ENCODE measurements at places on chromosomes 13 and 19.

GRCh38 chr13:23842406-23842805 is 46.8 kb downstream of the MIPEP start:
- DNase-seq: no peak

DNA sequence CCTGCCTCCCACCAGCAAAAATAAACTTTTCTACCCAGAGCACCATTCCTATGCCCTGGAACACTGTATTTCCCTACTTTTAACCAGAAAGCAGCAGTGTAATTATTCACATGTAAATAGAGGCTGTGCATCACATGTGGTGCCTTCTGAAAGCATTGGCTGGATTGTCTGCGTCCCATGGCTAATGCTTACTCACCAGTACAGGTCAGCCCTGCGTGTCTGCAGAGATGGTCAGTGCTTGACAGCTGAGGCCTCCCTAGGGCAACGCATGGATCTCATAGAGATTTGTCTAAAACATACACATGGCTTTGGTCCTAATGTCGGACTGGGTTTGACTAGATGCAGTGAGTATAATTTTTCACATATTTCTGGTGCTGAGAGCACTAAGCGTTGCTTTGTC is 64.2 kb downstream of the DPY19L3 start:
- no peak for DNase-seq

- DNase-seq: no peak
These were observed 20.5 kb upstream of the ARL11 start for GRCh38 chr13:49607761-49608160.

GRCh38 chr19:31575846-31576335 is 226.7 kb upstream of the TSHZ3 start:
- no peak for DNase-seq

DNA sequence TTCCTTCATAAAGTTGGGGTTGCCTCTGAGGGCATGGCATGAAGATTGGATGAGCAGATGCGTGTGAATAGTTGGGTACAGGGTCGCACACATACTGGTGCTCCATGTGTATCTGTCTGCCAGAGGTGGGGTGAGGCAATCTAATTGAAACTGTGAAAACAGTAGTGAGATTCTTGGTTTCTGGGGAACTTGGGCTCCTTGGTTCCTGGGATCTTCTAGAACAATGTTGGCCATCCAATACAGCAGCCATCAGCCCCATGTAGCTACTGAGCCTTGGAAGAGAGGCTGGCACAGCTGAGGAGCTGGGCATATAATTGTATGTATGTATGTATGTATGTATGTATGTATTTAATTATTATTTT is 616 bp downstream of the FCHO1 start:
- no peak for DNase-seq

- no peak for DNase-seq
These were observed 18.9 kb downstream of the TGFB1 start for GRCh38 chr19:41334793-41335192.

DNA sequence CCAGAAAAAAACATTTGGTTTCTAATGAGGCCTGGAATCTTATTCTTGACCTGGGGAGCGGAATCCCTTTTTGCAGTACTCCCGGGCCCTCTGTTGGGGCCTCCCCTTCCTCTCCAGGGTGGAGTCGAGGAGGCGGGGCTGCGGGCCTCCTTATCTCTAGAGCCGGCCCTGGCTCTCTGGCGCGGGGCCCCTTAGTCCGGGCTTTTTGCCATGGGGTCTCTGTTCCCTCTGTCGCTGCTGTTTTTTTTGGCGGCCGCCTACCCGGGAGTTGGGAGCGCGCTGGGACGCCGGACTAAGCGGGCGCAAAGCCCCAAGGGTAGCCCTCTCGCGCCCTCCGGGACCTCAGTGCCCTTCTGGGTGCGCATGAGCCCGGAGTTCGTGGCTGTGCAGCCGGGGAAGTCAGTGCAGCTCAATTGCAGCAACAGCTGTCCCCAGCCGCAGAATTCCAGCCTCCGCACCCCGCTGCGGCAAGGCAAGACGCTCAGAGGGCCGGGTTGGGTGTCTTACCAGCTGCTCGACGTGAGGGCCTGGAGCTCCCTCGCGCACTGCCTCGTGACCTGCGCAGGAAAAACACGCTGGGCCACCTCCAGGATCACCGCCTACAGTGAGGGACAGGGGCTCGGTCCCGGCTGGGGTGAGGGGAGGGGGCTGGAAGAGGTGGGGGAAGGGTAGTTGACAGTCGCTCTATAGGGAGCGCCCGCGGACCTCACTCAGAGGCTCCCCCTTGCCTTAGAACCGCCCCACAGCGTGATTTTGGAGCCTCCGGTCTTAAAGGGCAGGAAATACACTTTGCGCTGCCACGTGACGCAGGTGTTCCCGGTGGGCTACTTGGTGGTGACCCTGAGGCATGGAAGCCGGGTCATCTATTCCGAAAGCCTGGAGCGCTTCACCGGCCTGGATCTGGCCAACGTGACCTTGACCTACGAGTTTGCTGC is at the start of gene ICAM4:
Gene ICAM4, plus strand, starts transcription at position 153 of the 935 bp plus-strand sequence. Its CDS starts 58 bp downstream, at position 211.
- peak; percentile 40 for DNase-seq

GRCh38 chr19:18168673-18169381 is 4.8 kb upstream of the IFI30 start:
- DNase-seq: no peak

- no peak for DNase-seq
These were observed 3.8 kb downstream of the TNNI3 start for GRCh38 chr19:55153652-55154264.

DNA sequence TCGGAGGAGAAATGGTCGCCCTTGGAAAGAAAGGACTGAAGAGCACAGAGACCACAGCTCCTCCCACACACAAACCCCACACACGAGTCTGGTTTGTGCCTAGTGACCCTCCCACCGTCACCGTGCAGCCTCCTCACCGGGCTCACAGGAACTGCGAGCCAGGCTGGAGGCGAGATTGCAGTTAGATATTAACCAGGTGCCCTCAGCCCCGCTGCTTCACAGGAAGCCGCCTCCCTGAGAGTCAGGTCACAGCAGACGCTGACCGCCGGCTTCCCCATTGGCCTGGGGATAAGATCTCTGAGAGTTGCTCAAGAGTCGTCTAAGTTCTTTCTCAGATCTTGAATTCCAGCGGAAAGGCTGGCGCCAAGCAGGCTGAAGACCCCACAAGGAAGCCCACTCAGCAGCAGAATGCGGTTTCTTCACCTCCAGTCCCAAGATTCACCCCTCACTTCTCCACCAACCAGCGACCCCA is 870 bp downstream of the ZNF44 start:
- peak; percentile 64 for DNase-seq

DNA sequence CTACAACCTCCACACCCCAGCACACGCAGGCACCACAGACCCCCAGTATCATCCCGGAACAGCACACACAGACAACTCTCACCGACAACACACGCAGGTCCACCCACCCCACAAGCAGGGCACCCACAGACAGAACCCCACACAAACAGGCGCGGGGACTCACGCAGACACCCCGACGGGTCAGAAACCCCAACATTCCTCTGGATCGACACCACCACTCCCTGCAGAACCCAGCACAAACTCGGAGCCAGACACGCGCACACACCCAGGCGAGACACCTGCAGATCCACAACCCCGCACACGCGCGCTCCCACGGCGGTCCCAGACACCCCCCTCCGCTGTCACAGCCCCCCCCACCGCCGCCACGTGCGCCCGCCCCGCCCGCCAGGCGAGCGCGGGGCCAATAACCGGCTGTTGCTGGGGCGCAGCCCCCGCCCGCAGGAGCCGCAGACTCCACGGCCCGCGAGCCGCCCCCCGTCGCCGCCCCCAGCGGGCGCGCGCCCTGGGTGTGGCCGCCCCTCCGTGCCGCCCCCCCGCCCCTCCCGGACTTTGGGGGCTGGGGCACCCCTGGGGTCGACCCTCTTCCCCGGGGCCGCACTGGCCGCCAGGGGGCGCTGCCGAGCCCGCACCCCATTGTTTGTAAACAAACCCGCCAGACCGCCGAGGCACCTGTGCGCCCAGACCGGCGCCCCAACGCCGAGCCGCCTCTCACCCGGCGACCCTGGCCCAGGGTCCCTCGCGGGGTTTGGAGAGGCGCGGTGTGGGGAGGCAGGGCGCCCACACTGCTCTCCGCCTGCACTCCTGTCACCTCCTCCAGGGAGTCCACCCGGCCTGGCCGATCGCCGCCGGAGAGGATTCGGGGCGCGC is 712 bp downstream of the BBC3 start:
- DNase-seq: peak; percentile 75

DNA sequence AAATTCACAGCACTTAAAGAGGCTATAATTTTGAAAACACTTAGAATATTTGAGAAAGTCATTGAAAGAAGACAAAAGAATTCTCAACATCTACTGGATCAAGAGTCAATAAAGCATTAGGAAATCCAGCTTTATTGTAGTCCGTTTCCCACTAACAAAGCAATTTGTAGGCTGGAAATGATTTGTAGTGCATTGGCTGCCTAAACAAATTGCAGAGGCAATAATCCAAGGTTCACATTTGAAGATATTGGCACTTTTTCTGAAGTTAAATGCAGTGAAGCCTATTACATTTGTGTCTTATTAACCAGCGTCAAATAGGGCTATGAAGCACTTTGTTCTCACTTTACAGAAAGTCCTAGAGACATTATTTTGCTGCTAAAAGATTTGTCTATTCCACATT is 848.1 kb upstream of the SLITRK1 start:
- DNase-seq: no peak

- DNase-seq: no peak
These were observed 140.9 kb upstream of the UBL3 start for GRCh38 chr13:29991343-29991742.

DNA sequence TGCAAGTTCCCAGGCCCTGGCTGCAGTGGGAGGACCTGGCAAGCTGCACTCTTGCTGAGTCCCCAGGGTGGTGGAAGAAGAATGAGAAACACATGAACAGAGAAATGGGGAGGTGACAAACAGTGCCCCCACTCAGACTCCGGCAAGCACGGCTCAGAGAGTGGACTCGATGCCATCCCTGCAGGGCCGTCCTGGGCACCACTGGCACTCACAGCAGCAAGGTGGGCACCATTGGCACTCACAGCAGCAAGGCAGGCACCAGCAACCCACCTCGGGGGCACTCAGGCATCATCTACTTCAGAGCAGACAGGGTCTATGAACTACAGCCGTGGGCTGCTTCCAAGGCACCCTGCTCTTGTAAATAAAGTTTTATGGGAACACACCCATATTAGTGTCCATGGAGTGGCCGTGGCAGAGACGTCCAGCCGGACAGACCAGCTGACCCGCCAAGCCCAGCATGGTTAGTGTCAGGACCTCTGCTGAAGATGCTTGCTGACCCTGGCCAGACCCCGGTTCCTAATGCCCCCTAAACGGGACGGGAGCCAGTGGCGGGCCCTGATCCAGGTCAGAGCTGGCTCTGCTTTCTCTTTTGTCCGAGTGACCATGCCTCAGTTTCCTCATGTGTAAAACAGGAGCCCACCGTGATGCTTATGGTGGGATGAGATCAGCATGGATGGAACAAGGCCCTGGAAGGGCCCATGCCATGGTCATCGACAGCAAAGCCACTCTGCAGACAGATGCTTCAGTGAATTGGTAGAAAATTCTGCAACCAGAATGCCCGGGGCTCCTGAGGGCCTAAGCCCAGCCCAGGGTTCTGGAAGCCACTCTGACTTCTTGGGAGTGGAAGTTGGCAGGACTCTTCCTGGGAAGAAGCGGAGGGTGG is 2.1 kb upstream of the F10 start:
- DNase-seq: no peak

DNA sequence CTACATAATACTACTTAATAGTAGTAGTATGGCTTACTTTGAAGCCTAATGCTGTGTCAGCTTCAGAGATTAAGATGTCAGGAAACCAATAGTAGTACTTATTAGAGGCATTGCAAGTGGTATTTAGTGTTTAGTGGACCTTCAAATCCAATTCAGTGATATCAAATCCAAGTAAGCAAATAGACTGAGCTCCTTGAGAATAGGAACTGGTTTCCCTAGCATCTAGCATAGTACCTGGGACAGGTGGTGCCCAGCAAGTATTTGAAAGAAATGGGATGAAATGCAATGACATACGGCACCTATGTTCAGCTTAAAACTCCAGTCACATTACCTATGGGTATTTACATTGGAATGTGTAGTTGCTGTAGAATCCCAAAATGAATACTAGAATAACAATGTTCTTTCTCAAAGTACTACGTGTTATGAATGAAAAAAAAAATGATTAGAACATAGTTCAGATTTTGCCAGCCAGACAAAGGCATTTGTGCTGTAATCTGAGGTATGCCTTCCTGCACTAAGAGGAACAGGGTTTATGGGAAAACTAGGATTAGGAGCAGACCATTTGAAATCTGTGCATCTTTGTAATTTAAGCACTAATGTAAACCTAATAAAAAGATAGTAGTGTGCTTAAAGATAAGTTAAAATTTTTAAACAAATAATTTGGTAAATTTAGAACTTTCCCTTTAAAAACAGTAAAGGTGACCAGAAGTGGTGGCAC is 17.1 kb downstream of the LSM14A start:
- no peak for DNase-seq

- no peak for DNase-seq
These were observed 1.1 kb upstream of the GJA3 start for GRCh38 chr13:20161951-20162300.

DNA sequence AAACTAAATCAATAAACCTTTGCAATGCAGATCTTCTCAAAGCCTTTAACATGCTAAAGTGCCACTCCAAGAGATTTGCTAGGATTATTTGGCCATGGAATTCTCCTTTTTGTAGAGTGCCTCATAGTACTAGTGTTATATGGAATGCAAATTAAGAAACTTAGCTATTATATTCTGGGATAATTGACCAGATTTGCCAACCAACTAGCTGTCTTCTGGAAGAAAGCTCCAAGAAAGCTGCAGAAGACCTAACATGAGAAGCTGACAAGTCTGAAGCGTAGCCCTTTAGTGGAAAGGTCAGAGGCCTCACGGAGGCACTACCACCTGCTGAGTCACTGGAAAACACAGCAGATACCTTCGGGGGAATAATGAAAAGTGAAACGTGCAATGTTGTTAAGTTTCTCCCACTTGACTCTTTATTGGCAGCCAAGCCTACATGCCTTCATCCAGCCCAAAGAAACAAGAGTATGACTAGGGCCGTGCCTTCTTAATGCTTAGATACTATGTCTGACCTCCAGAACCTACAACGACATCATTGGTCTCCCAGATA is 29.8 kb upstream of the KATNAL1 start:
- DNase-seq: no peak

DNA sequence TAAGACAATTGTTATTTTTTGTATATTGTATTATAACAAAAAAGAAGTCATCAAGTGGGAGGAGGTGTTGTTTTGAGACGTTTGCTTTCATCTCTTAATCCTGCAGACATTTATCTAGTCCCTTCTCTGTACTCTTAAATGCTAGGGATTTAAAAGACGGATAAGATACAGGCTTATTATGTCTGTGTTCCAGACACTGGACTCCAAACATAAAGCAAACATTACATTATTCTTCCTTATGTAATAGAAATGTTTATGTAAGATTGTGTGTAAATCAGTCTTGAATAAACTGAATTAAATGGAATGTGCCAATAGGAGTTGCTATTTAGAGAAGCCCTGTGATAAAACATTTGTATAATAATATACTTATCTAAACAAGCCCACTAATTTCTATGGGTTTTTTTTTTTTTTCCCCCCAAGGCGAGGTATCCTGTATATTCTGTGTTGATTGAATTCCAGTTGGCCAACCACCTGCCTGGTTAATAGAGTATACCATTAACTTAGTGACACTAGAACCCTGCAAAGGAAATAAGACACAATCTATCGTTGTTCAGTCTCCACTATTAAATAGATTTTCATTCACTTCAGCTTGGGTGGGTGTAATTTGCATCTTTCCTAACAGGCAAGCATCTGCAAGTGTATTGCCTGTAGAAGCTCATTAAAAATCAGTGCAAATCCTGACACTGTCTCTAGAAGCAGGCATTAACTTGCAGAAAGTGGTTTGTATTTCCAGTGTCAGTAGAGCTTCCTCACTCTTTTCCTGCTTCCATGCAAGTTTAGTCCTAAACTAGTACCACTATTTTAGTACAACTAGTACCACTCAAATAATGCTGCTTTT is 69.0 kb downstream of the LRCH1 start:
- DNase-seq: no peak

GRCh38 chr13:60790620-60791019 is 393.6 kb downstream of the TDRD3 start:
- DNase-seq: no peak
